PC-3 (cell line): ENCODE measurements at places on chromosomes 2 and 18.
A peak's percentile ranks its signal among the peaks of the same experiment; 100 is the strongest.

DNA sequence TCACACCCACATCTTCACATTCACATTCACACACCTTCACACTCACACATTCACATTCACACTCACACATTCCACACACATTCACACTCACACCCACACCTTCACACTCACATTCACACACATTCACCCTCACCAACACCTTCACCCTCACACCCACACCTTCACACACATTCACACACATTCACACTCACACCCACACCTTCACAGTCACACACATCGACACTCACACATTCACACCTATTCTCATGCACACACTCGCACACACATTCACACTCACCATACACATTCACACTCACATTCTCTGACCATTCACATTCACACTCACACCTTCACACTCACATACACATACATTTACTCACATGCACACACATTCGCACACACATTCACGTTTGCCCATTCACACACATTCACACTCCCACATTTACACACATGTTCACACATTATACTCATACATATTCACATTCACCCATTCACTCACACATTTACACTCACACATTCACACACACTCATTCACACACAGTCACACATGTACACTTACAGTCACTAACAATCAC is 62.7 kb downstream of the BIN1 start:
- no peak for DNase-seq

- no peak for DNase-seq
These were observed 3.9 kb downstream of the MAP3K19 start for GRCh38 chr2:135043345-135043744.

GRCh38 chr2:76599732-76600368 is 889.1 kb upstream of the GCFC2 start:
- peak; percentile 84 for DNase-seq

DNA sequence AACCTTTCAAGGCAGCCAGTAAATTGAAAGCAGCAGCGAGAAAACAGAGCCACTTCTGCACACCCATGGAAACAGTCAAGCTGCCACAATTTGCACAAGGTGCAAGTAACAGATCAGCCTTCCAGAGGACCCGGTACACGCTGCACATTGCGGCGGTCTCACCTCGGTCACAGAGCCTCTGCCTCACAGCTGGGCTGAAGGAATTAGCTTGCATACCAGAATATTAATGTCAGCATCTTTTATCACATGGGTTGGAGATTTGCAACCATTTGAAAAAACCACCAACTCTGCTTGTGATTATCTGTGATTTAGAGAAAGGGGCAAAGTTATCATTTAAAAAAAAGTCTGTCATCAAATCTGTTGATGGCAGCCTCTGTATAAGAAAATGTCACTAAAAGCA is 330.5 kb upstream of the TCF4 start:
- DNase-seq, result no peak

DNA sequence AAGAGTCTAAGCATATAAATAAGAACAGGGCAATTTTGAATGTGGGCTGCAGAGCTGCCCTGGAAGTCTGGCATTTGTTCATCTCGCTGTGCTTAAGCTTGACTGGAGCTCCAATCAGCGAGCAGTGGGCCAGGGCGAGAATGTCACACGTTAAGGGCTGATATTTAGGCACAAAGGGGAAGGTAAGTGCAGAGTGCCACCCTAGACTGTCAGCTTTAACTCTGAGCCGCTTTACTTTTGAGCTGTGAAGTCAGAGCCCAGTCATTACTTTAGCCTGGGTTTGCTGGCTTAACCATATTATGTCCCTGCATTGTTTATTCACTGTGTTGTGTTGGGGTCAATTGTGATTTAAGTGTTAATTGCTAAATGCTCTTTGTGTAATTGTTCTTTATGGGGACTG is 236.1 kb upstream of the SIX3 start:
- DNase-seq, result no peak

DNA sequence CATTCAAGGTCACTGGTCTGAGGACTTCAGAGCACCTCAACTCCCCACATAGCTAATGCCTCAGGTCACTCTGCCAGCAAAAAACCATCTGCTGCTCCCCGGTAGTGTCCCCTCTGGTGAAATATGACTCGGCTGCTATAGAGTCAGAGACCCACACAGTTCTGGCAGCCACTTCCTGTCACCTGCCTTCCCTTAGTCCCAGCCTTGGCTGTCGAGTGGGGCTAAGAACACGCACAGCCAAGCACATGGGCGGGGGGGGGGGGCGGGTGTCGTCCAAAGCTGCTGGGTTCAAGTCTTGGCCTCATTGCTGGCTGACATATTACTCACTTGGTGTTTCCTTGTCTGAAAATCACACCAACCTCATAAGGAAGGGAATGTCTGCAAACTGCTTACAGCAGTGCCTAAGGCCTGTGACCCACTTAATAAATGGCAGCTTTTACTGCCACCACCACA is 37.5 kb downstream of the POLR1A start:
- DNase-seq, result no peak

DNA sequence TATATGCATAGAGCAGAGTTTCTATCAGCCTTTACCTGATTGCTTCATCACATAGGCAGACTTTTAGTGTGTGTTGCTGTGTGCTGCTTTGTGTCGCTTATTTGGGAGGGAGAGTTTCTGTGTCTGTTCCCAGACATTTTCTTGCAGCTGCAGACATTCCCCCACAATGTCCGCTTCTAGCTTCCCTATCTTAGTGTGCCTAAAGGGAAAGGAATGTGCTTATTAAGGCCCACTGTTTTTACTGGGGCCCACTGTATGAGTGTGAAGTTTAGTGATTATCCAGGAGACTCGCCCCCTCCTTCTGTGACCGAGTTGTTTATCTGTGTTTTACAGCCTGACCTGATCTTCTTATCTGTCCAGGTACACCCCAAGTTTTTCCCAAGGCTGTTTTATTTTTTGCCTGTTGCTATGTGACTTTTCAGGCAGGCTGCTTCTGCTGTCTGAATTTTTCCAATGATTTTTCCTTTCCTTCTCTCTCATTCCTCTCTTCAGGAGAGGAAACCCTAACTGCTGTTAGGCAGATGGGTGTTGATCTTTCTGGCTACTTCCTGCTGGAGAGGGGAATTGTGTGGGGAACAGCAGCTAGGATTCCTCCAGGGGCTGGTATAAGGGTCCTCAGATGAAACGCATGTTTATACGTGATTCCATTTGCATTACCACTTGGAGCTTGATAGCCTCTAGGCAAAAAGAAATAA is 47.6 kb downstream of the STK17B start:
- no peak for DNase-seq

DNA sequence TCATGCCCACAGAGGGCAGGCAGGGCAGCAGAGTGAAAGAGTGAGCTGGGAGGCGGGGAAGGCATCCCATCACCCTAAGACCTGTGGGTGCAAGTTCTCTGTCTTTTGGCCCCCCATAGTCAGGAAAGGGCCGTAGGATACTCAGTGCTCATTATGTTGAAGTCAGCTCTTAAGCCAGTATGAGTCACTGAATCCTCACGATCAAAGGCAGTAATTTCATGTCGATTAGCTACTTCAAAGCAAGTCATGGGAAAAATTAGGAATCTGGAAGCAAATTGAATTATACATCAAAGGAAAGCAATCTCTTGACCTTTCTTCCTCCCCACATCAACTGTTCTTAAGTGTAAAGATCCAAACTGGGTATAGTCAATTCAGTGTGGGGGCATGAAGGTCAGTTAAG is 178.9 kb downstream of the FHOD3 start:
- DNase-seq, result no peak

- DNase-seq, result peak; percentile 37
These were observed 894 bp downstream of the SMAD7 start for GRCh38 chr18:48949606-48950535.

GRCh38 chr2:207896525-207897285 is 127.0 kb upstream of the FZD5 start:
- DNase-seq, result peak; percentile 18

GRCh38 chr2:83359336-83359735 is 1099.7 kb downstream of the SUCLG1 start:
- no peak for DNase-seq

- no peak for DNase-seq
These were observed 205.1 kb upstream of the EPAS1 start for GRCh38 chr2:46091961-46092667.
